ENCODE measurements at places on chromosomes 4 and X. TPM values are rescaled to one million over a fixed set of nuclear protein-coding genes. Genes with fewer than 3 reads are reported as not detected.

TTC29 gene
- not detected for total RNA-seq

INTU gene
- total RNA-seq = 7.0 TPM

ZFP92 gene
- 1.6 TPM for total RNA-seq

- H3K4me3 ChIP-seq = no peak overlapping the region
- no peaks in the 10 kb centered on the region for H3K36me3 ChIP-seq
- no peak for DNase-seq
- H3K27me3 ChIP-seq = peaks cover 6% of the 10 kb centered on the region
- H3K4me1 ChIP-seq = no peaks in the 10 kb centered on the region
Observed at GRCh38 chrX:129572422-129572821, 32.4 kb downstream of the OCRL start.

GRCh38 chr4:101791182-101791558 lies 640 bp downstream of the BANK1 start:
- H3K27ac ChIP-seq = no peak overlapping the region
- no peak for DNase-seq
- H3K36me3 ChIP-seq = no peaks in the 10 kb centered on the region
- peaks cover 3% of the 10 kb centered on the region for H3K27me3 ChIP-seq
- no peaks in the 10 kb centered on the region for H3K4me1 ChIP-seq

- H3K27ac ChIP-seq = no peak overlapping the region
- no peak overlapping the region for H3K4me3 ChIP-seq
- H3K4me1 ChIP-seq = no peaks in the 10 kb centered on the region
- no peaks in the 10 kb centered on the region for H3K27me3 ChIP-seq
- no peaks in the 10 kb centered on the region for H3K36me3 ChIP-seq
Observed at GRCh38 chr4:36709991-36710390, 428.6 kb downstream of the DTHD1 start.

- no peaks in the 10 kb centered on the region for H3K36me3 ChIP-seq
- no peak for DNase-seq
- no peak overlapping the region for H3K27ac ChIP-seq
- no peaks in the 10 kb centered on the region for H3K27me3 ChIP-seq
- H3K4me3 ChIP-seq = no peak overlapping the region
- H3K4me1 ChIP-seq = no peaks in the 10 kb centered on the region
Observed at GRCh38 chrX:22516893-22517292, 244.2 kb downstream of the CBLL2 start.

Measured in breast epithelium (tissue), 4 donors.